H1 (cell line): ENCODE measurements at places on chromosomes 1 and 21. TPM values are rescaled to one million over a fixed set of nuclear protein-coding genes. Genes with fewer than 3 reads are reported as not detected.
A peak's percentile ranks its signal among the peaks of the same experiment; 100 is the strongest.

GRCh38 chr21:29499734-29500343, 201.1 kb downstream of the BACH1 start:
- peak; percentile 63 for DNase-seq

DNA sequence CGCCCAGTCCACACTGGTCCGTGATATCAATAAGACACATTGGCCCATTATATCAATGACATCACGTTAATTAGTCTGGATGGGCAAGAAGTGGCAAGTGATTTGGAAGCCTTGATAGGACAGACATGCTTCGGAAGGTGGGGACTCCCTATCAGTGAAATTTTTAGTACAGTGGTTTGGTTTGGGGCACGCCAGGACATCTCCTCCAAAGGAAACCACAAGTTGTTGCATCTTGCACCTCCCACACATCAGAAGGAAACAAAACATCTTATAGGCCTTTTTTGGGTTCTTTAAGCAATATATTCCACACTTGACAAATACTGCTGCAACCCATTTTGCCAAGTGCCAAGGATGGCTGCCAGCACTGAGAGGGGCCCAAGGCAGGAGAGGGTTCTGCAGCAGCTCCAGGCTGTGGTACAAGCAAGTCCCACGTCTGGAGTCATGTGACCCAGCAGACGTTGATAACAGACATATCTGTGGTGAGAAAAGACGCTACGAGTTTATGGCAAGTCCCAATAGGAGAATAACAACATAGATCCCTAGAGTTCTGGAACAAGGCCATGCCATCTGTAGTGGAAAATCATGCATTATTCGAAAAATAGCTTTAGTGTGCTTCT, 95.3 kb upstream of the DISP3 start:
- no peak for DNase-seq

- no peak for DNase-seq
Measured at GRCh38 chr1:32933742-32934322, 30.8 kb downstream of the RNF19B start.

DNA sequence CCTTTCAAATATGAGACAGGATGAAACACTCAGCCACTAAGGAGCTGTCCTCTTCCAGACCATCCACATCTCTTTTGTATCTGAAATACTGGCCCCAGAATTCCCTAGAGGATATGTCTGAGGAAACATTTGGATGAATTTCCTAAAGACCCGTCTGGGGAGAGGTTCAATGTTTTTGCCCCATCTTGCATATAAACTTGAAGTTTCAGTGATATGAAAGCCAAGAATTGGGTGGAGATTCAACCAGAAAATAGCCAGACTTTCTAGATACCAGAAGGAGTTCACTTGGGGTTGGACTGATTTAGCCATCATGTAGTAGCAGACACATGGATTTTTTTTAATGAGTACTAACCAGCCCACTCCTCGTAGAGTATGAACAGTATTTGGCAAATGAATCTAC, 182.0 kb downstream of the PLPP3 start:
- no peak for DNase-seq

GRCh38 chr1:54871275-54872035, 15.5 kb downstream of the DHCR24 start:
- no peak for DNase-seq

DNA sequence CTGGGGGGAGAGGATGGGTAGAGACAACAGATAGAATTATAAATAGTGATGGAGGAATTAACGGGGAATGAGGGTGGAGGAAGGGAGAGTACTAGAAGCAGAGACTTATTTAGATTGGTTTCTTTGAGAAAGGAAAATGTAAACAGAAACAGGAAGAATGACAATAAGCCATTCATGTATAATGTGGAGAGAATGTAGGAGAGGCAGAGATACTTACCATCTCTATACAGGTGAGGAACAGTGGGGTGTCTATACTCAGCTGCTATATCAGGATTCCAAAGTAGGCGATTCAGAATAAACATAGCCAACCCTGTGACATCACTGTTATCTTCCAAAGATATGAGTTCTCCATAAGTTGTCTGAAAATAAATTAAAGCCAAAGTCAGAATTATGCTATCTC, 16.8 kb downstream of the ASPM start:
- no peak for DNase-seq

Gene GPR52
- total RNA-seq, result 0.63 TPM in 1 of 2 replicates, not detected in the other

Gene NUAK2
- total RNA-seq, result 12.7 and 12.9 TPM in 2 replicates
